ENCODE measurements at places on chromosomes 16 and 17. TPM values are rescaled to one million over a fixed set of nuclear protein-coding genes. Genes with fewer than 3 reads are reported as not detected.
A peak's percentile ranks its signal among the peaks of the same experiment; 100 is the strongest.

Gene SLC46A1
- 16.8 TPM for total RNA-seq

Gene FBXO39
- 0.67 TPM for total RNA-seq

Gene FBXW10
- total RNA-seq, result 0.25 TPM

DNA sequence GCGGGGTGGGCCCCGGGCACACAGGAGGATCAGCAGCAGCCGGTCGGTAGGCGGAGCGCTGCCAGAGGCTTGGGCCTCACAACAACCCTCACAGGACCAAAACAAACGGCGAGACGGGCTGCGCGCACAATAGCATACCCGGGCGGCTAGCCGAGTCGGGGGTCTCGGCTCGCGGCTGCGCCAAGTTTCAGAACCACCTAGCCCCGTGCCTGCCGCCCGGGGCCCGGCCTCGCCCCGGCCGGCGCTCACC lies 732 bp downstream of the ULK2 start:
- DNase-seq, result peak; percentile 69

GRCh38 chr17:2238432-2239169 lies 65.0 kb downstream of the SMG6 start:
- DNase-seq, result peak; percentile 29

Data from dorsolateral prefrontal cortex (tissue), 122 donors.